ENCODE measurements at places on chromosomes 5 and 9. TPM values are rescaled to one million over a fixed set of nuclear protein-coding genes. Genes with fewer than 3 reads are reported as not detected.

DNA sequence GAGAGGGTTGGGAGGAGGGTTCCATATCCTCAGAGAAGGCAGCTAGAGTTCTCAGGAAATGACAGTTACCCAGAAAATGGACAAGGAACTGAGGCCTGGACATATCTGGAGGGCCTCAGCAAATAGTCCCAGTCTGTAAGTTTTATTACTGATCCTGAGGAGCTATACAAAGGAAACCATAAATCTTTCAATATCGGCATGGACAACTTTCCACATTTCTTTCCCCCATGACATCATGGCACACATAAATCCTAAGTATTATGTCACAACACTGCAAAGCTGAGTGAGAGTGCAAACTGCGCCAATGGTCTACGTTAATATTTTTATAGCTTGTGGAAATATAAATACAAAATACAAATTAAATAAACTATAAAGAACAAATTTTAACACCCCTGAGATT, 1356.2 kb upstream of the C9orf72 start:
- DNase-seq = no peak

DNA sequence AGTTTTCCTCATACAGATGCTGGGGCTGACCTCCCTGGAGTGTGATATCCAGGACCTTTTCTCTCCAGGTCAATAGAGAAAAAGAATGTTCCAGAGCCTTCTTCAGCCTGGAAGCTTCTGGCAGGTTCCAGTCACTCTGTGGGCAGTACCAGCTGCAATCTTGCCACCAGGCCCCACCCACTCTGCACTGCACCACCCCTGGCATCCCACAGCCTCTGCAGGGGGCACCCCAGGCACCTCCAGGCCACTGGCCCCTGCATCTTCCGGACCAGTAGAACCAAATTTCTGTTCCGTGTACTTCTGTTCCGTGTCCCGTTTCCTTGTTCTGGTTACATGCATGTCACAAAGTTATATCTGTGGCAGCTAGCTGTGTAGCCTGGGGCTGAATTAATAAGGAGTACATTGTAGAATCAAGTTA, 83.3 kb upstream of the ZBTB43 start:
- no peak for DNase-seq

DNA sequence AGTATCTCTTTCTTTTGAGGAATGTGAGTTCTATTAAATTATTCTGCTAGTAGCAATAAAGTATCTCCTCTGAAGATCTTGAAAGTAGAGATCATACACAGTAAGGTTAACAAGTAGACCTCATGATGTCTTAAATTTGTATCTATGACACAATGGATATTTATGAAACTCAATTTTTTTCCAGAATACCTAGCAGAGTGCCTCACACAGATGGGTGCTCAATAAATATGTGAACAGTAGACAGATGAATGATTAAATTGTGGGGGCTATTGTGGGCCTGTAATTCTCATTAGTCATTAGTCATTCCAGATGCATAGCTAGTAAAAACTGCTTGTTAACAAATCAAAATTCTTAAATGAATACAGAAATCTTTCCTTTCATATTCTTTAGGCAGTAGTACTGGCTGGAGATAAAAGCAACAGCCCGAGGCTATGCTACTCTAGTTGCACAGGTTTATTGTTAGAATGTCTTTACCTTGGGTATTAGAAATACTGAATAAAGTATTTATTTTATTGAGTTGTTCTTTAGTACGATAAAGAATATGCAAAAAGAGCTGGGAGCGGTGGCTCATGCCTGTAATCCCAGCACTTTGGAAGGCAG, 22.0 kb downstream of the CHD1 start:
- no peak for DNase-seq

Gene PTGDS
- 0.60 TPM for total RNA-seq
